ENCODE measurements at places on chromosomes 5 and 9.

DNA sequence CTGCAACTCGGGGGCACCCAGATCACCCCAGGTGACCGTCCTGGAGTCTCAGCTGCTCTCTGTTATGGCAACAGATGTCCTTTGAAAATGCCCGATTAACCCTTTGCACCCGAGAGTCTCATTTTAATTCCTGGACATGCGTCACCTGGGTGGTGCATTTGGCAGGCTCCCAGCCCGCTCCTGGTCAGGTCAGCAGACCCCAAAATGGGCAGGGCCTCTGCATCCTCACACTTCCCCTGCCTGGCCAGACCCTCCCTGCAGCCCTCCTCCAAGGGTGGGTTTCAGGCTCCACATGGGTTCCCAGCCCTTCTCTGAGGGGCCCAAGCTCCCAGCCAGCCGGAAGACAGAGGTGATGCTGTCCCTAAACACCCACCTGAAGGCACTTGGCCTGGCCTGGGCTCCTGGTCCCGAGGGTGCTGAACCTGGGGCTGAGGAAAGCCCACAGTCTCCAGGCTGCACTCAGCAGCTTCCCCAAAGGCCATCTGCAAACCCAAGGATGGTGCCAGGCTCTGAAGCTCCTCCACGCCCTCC lies 69.4 kb downstream of the PSMB7 start:
- DNase-seq: no peak

DNA sequence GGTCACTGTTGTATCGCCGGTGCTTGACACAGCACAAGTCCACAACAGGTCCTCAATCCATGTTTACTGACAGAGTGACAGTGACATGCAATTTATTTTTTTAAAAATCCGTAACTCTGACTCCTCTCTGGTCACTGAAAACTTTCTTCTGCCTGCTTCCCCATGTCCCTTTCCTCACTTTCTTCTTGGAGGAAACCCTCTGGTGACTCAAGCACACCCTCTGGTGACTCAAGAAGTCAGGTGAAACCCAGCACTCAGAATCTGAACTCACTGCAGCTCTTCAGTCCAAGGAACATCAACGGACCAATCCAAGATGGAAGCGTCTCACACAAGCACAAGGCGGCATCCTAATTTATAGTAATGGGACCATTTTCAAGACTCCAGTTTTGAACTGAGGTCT lies 245.9 kb downstream of the FSTL4 start:
- no peak for DNase-seq

DNA sequence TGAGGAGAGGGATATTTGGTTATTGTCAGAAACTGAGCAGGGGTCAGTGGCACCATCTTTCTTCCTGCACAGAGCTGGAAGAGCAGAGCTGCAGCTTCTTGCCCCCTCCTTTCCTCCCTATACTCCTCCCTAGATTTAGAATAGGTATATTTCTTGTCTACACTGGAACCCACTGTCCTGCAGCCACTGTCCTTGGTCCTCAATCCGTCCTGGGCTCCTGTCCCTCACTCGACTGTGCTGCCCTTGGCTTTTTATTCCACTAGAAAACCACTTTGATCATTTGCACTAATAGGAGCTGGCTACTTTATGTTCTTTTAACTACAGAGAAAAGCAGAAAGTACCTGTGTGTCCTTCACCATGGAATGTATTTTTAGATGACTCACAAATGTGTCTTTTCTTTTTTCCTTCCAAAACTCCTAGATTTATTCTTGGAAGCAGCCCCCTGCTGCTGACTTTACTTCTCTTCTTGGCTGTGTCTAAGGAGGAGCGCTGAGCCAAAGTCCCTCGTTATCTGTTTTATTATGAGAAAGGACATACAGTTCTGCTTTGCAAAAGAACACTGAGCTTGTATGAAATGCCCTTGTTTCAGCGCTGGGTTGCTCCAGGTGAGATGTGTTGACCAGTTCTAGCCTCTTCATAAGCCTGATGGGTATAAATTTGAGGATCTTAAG lies 150.9 kb downstream of the SEMA6A start:
- DNase-seq: no peak

GRCh38 chr9:135502873-135503321 lies 2.4 kb downstream of the MRPS2 start:
- DNase-seq: no peak

DNA sequence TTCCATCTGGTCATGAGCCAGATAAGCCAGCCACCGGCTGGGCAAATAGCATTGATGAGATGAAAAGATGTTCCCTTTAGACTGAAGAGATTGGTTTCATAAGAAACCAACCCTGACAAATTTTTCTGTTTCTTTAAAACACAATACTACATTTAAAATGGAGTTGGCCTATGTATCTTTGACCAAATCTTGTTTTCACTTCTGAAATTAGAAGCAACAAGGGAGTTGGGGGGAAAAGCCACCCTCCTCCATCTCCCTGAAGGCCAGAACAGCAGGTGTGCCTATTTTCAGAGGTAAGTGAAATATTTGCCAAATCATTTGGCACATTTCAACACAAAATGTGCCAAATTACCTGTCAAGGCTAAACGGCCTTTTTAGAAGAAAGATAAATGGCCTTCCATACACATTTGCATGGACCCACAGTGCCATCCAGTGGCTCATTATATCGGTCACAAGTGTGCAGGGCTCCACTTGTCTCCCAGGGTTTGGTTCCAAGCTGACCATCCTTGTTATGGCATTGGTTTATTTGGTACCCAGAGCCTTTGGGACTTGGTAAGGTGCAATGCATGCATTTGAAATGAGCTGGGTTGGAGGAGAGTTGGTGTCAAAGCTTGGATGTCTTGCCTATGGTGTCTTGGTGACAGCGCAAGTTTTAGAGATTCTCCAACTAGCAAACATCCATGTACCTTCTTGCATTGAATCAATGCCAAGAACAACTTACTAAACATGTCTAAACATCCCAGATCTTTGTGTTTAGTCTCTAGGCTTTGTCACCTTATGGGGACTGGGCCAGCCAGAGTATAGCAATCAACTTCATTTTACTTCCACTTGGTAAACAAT lies 372.0 kb upstream of the KIF2A start:
- no peak for DNase-seq

DNA sequence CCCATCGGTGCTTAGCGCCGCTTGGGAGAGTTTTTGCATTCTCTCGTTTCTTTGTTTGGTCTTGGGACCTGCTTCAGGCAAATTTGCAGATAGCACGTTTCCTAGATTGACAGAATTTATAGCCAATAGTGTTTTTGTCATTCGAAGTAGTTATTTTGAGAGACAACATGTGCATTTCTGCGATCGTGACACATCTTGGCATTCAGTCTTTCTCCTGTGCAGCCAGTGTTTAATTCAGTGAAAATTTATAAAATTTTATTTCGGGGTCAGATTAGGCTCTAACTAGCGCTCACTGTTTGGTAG lies 830 bp downstream of the PRRC1 start:
- DNase-seq: no peak

DNA sequence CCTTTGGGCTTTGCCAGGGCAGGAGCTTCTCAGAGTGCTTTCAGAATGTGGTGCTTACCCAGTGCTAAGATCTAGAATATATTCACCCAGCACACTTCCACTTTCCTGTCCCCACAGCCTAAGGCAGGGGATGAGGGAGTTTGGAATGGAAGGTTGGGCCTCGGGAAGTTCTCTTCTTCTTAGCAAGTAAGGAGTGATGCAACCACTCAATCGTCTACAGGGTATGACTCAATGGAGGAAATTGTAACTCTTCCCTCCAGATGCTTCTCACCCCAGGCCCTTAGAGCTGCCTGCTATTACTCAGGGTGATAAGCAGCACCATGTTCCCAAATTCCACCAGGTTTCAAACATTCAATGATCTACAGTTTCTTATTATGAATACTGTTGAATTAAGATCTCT lies 30.8 kb upstream of the AGGF1 start:
- DNase-seq: no peak

DNA sequence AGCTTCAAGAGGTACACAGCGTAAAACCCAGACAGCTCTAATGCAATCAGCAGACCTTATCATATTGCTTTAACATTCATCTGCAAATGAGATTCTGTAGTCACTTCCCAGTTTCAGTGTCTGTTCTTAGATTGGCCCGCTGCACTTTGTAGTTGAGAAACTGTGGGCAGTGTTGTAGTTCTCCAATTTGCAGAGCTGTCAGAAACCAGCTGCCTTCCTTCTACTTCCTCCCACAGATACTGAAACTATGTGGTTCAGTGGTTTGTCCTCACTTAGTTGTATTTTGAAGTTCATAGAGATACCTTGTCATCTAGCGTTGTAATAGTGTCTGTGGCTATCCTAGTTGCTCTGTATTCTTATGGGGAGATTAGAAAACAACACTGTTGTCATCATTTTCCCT lies 39.6 kb upstream of the TRIM36 start:
- no peak for DNase-seq

- DNase-seq: no peak
Measured at GRCh38 chr9:127650518-127650917, 38.4 kb downstream of the STXBP1 start.

DNA sequence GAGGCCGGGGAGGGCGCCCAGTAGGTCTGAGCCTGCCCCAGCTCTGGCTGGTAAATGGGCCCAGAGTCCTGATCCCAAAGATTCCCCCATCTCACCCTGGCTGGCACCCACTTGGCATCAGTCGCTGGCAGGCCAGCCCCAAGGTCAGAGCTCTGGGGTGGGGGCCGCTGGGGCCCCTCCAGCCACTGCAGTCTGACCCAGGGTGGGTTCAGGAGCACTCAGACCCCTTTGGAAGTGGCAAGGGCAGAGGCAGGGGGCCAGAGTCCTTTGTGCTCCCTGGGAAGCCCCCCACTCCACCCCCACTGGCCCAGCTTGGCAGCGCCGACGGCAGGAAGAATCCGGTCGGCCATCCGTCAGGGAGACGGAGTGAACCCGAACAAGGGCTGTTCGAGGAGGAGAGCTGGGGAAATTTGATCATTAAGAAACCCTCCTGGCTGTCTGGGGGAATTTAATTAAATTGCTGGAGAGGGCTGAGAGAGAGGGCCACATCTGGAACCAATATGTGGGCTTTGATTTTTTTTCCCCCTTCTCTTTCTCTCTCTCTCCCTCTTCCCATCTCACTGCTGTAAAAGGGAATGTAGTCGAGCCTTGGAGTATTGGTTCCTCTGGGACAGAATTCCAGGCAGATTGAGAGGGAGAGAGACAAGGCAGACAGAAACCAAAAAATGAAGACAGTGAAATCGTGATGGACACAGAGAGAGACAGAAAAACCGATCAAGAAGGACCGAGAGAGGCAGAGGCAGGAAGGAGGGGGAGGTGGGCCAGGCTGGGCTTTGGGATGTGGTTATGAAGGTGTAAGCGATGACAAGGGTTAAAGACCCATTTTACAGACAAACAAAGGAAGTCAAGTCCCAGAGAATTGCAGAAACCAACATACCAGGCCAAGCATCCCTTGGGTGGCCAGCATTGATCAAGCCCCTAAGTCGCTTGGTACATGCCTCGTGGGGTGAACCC lies 8.1 kb upstream of the ASB6 start:
- DNase-seq: no peak

GRCh38 chr9:38153152-38153909 lies 84.3 kb upstream of the SHB start:
- no peak for DNase-seq

GRCh38 chr5:102866237-102866600 lies 111.1 kb downstream of the PAM start:
- DNase-seq: no peak

GRCh38 chr9:124293718-124294506 lies 36.2 kb downstream of the NEK6 start:
- no peak for DNase-seq
